HFFc6 (cell line): ENCODE measurements at places on chromosomes 16 and 17. TPM values are rescaled to one million over a fixed set of nuclear protein-coding genes. Genes with fewer than 3 reads are reported as not detected.

- no peaks in the 10 kb centered on the region for H3K36me3 ChIP-seq
- DNase-seq = no peak
- H3K4me3 ChIP-seq = no peak overlapping the region
These were observed 47.0 kb downstream of the CCDC182 start for GRCh38 chr17:57697891-57698711.

- H3K27me3 ChIP-seq = peaks cover 9% of the 10 kb centered on the region
- peaks cover 10% of the 10 kb centered on the region for H3K4me1 ChIP-seq
- no peak overlapping the region for H3K27ac ChIP-seq
- no peak overlapping the region for H3K4me3 ChIP-seq
- H3K36me3 ChIP-seq = no peaks in the 10 kb centered on the region
- no peak for DNase-seq
These were observed 174.4 kb downstream of the CPPED1 start for GRCh38 chr16:12629271-12629670.

- H3K4me3 ChIP-seq = no peak overlapping the region
- no peaks in the 10 kb centered on the region for H3K4me1 ChIP-seq
- no peaks in the 10 kb centered on the region for H3K27me3 ChIP-seq
- H3K36me3 ChIP-seq = no peaks in the 10 kb centered on the region
- DNase-seq = no peak
These were observed 488.6 kb downstream of the CDH8 start for GRCh38 chr16:61547626-61548025.

DNA sequence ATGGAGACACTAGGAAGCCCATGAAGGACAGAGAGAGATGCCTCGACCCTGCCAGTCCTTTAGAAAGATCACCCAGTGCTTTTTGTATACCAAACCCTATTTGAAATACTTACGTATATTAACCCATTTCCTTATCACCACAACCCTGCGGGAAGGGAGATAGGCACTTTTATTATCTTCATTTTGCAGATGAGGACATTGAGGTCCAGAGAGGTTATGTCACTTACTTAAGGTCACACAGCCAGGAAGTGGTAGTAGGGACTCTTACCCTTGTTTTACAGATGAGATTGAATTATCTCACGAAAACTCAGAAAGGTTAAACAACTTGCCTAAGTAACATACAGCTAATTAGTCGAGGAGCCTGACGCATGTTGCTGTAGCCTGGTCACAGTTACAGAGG is 38.2 kb downstream of the IL4R start:
- no peak overlapping the region for H3K27ac ChIP-seq
- H3K27me3 ChIP-seq = no peaks in the 10 kb centered on the region; the same call in 1 of the 2 replicates
- no peaks in the 10 kb centered on the region for H3K4me1 ChIP-seq
- H3K4me3 ChIP-seq = no peak overlapping the region
- no peak for DNase-seq

DNA sequence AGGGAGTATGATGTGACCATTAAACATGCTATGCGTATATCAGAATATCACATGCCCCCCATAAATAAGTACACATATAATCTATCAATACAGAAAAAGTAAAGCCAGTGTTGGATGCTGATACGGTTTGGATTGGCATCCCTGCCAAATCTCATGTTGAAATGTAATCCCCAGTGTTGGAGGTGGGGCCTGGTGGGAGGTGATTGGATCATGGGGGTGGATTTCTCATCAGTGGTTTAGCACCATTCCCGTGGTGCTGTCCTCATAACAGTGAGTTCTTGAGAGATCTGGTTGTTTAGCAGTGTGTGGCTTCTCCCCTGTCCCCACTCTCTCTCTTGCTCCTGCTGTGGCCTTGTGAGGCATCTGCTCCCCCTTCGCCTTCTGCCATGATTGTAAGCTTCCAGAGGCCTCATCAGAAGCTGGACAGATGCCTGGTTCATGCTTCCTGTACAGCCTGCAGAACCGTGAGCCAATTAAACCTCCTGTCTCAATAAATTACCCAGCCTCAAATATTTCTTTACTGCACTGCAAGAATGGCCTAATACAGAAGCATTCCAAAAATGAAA is 88.9 kb downstream of the AATF start:
- no peak for DNase-seq
- no peaks in the 10 kb centered on the region for H3K27me3 ChIP-seq
- H3K27ac ChIP-seq = no peak overlapping the region

DNA sequence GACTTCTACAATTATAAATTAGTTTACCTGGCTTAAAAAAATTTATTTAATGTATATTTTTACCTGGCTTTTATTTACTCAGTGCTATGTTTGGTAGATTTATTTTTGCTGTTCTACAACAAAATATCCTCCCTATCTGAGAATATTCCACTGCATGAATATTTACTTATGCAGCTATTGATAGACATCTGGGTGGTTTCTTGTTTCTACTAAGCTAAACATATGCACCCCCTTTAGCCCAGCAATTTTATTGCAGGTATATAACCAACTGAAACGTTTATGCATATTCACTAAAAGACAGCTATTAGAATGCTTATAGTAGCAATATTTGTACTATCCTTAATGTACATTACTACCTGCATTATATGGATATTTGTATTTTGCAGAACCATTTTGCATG is 187.7 kb upstream of the CPHXL start:
- no peak overlapping the region for H3K27ac ChIP-seq
- no peak for DNase-seq
- H3K36me3 ChIP-seq = no peaks in the 10 kb centered on the region
- H3K4me1 ChIP-seq = no peaks in the 10 kb centered on the region
- no peak overlapping the region for H3K4me3 ChIP-seq

GRCh38 chr16:10296956-10297340 is 88.9 kb upstream of the ATF7IP2 start:
- H3K4me1 ChIP-seq = no peaks in the 10 kb centered on the region
- no peak overlapping the region for H3K27ac ChIP-seq
- peaks cover 5% of the 10 kb centered on the region; the same call in 1 of the 2 replicates for H3K36me3 ChIP-seq

GRCh38 chr17:75454193-75454592 is 2.2 kb upstream of the TMEM94 start:
- H3K27me3 ChIP-seq = peaks cover 2% of the 10 kb centered on the region; the same call in 1 of the 2 replicates
- no peak overlapping the region for H3K27ac ChIP-seq
- H3K36me3 ChIP-seq = 0 out of 2 replicates have a peak, but pooled peaks cover 5% of the 10 kb centered on the region
- no peak for DNase-seq
- no peak overlapping the region for H3K4me3 ChIP-seq

- DNase-seq = no peak
- H3K36me3 ChIP-seq = 0 out of 2 replicates have a peak, but pooled peaks cover 4% of the 10 kb centered on the region
- no peak overlapping the region for H3K4me3 ChIP-seq
- H3K27ac ChIP-seq = no peak overlapping the region
- H3K27me3 ChIP-seq = peaks cover 2% of the 10 kb centered on the region
- peaks cover 55% of the 10 kb centered on the region for H3K4me1 ChIP-seq
These were observed 29.9 kb upstream of the TNS4 start for GRCh38 chr17:40531051-40531991.

DNA sequence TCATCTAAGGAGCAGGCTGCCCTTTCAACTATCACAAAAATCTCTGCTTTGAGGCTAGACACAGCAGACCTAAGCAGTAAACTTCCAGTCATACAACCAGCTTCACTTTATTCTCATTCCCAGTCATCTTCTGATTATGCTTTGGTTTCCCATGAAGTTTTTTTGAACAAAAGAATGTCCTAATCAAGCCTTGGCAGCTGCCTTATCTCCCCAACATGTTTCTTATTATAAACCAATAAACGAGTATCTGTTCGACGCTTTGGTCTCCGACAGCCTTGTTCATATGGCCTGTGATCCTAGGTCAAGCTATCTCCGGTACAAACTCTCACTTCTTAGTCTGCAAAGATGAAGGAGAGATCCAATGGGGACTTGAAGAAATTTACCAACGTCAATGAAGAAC is 47.4 kb upstream of the CDYL2 start:
- no peaks in the 10 kb centered on the region for H3K4me1 ChIP-seq
- H3K4me3 ChIP-seq = no peak overlapping the region
- no peak overlapping the region for H3K27ac ChIP-seq

DNA sequence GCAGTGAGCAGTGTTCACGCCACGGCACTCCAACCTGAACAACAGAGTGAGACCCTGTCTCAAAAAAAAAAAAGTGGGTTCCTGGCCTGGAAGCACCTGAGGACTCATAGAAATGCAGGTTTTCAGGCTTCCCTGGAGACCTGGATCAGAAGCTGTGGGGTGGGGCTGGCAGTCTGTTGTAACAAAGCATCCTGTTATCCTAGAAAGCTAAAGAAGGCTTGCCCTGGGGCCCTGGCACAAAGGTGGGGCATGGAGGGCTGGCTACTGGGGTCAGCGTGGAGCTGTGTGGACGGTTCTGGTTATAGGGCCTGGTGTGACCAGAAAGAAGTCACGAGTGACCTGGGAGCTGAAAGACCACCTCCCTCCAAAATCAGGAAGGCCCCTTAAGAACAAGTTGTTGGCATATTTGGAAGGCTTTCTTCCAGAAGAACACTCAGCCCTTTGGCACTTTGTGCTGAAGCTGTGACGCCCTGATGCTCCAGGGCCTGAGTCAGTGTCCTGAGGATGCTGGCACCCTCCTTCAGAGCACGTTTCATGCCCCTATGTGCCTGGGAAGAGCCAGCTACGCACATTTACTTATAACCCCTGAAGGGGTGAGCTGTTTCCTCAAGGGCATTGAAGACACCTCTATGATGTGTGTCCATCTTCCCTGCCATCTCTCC is 6.2 kb downstream of the CRISPLD2 start:
- peak overlapping the region; percentile 13 for H3K4me3 ChIP-seq
- H3K36me3 ChIP-seq = peaks cover 7% of the 10 kb centered on the region
- DNase-seq = peak; percentile 75
- H3K27me3 ChIP-seq = peaks cover 2% of the 10 kb centered on the region; the same call in 1 of the 2 replicates
- peak overlapping the region; percentile 92 for H3K27ac ChIP-seq
- peaks cover 74% of the 10 kb centered on the region for H3K4me1 ChIP-seq

- no peak for DNase-seq
- no peak overlapping the region for H3K27ac ChIP-seq
- peaks cover 1% of the 10 kb centered on the region; the same call in 1 of the 2 replicates for H3K27me3 ChIP-seq
- no peaks in the 10 kb centered on the region for H3K36me3 ChIP-seq
These were observed 89.1 kb downstream of the CDH13 start for GRCh38 chr16:82715833-82716232.

DNA sequence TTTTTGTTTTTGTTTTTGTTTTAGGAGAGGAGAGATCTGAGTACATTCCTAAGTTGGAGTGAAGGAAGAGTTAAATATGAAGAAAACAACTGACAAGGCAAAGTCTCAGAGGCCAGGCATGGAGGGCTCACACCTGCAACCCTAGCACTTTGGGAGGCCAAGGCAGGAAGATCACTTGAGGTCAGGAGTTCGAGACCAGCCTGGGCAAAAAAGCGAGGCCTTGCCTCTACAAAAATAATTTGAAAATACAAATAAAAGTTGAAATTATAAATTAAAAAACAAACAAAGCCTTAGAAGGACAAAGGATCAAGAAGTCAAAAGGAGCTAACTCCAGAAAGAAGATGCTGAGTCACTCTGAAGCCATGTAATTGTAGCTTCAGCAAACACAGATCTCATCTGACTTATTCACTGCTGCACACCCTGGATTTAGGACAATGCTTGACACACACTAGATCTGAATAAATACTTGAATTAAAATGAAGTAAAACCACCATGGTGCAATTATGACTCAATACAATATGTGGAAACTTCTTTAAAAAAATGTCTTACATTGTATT is 9.1 kb downstream of the CEP20 start:
- peaks cover 33% of the 10 kb centered on the region for H3K36me3 ChIP-seq
- H3K4me1 ChIP-seq = peaks cover 51% of the 10 kb centered on the region
- H3K27ac ChIP-seq = peak overlapping the region; percentile 93
- peak; percentile 91 for DNase-seq

DNA sequence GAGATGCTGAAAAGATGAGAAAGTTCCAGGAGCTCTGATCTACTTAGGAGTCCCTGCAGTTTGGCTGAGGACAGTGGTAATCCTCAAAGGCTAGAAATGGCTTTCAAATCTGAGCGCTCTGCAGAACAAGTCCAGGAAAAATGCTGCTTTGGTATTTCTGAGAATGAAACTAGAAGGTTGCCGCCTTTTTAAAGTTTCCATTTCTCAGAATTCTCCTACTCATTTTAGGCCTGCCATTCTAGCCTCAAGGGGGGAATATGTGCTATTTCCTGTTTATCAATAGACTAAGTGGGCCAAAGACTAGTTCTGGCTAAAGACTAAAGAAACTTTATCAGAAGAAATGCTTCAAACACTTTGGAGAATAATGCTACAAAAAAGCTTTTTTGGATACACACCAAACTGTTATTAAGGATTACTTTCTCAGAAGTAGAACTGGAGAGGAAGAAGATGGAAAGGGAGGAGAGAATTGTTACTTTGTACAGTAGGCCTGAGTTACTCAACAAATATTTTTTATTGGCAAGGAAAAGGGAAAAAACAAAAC is at the start of gene SLFN12L:
TSS of gene SLFN12L (minus strand) at position 78 of the 541 bp plus-strand sequence. CDS start 15,314 bp downstream, outside the sequence.
- no peak within 1 kb of the TSS for H3K27ac ChIP-seq
- no peaks in the 10 kb centered on the region for H3K27me3 ChIP-seq
- H3K4me1 ChIP-seq = peaks cover 44% of the 10 kb centered on the region
- H3K36me3 ChIP-seq = no peaks in the 10 kb centered on the region
- no peak for DNase-seq

DNA sequence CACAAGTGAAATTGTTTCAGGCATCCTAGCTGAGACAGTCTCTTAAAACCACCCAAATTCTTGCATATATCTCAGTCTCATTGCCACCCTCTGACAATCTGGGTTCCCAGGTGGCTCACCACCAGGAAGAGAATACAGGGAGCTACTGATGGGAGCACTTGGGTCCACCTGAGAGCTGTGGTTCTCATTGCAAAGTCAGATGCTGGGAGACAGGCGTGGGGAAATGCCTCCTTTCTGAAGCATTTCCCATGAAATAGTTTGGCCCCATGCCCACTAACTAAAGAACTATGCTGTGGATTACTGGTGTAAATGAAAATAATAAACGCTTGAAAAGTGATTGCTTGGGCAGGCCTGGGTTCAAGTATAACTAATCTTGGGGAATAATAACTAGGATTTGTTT is 70.3 kb downstream of the CMC2 start:
- peak overlapping the region; percentile 40 for H3K27ac ChIP-seq
- H3K4me3 ChIP-seq = no peak overlapping the region
- H3K4me1 ChIP-seq = peaks cover 79% of the 10 kb centered on the region
- peaks cover 13% of the 10 kb centered on the region; the same call in 1 of the 2 replicates for H3K36me3 ChIP-seq
- no peaks in the 10 kb centered on the region for H3K27me3 ChIP-seq

DNA sequence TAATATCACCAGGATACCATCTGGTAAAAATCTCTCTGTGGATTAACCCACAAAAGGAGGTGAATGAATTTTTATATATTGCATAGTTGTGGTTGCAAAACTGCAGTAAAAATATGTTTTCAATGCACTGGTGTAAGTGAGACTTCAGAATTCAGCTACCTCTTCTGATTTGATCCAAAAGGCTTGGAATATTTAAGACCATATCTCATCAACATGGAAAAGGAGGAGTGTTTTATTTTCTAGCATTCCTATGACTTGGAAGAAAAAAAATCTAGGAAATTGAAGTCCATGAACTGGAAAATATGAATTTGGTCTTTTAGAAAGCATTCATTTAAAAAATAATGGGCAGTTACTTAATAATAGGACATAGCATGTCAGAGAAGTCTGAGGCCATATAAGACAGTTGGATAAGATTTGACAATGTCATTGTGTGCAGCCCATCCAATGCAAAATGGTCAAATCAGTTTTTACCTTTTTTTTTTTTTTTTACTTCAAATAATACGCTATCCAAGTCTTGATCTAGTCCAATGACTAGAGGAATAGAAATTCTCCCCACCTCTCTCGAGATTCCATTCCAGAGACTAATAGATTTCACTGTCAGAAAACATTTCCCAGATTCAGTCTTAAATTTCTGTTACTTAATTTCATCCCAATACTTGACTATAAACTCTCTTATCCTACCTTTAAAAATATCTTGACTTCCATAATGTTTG is 364.9 kb upstream of the PMFBP1 start:
- H3K36me3 ChIP-seq = no peaks in the 10 kb centered on the region
- peak; percentile 31 for DNase-seq
- H3K27me3 ChIP-seq = no peaks in the 10 kb centered on the region; the same call in 1 of the 2 replicates
- H3K4me3 ChIP-seq = peak overlapping the region; percentile 55
- peak overlapping the region; percentile 61 for H3K27ac ChIP-seq
- H3K4me1 ChIP-seq = peaks cover 31% of the 10 kb centered on the region

IGSF6 gene
- total RNA-seq = not detected in 3 replicates

SDR42E1 gene
- total RNA-seq = not detected in 3 replicates

OSGIN1 gene
- 4.3 to 7.8 TPM (median 4.7 TPM) in 3 replicates for total RNA-seq

ASPHD1 gene
- total RNA-seq = 6.7 to 14.1 TPM (median 7.2 TPM) in 3 replicates

OTOA gene
- 0.09 TPM in 1 of 3 replicates, not detected in the others for total RNA-seq
